ENCODE measurements at places on chromosomes 7 and 10.

GRCh38 chr10:5464546-5464945, 34.8 kb downstream of the CALML5 start:
- no peak for DNase-seq

DNA sequence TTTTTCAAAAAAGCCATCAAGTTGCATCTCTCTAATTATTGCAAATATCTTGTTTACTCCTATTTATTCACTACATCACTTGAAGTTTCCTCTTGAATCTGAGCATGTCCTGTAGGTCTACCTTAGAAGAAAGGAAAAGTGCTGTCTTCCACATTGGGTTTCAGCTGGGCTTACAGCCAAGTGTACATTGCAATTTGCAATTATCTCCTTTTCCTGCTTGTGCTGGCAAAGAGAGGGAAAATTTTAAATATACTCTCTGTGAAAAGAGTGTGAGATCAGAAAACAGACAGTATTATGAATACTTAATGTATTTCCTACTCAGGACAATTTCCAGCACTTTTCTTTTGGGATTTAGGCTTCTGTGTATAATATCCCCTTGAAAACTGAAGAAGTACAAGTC, 839.7 kb downstream of the CNTNAP2 start:
- peak; percentile 80 for DNase-seq

GRCh38 chr10:75287697-75288096, 51.9 kb upstream of the COMTD1 start:
- no peak for DNase-seq

- no peak for DNase-seq
Observed at GRCh38 chr10:75766106-75766505, 334.7 kb downstream of the LRMDA start.

- DNase-seq, result no peak
Observed at GRCh38 chr10:6721480-6721879, 141.4 kb upstream of the PRKCQ start.

- no peak for DNase-seq
Observed at GRCh38 chr10:132974249-132974796, 32.0 kb upstream of the CFAP46 start.

DNA sequence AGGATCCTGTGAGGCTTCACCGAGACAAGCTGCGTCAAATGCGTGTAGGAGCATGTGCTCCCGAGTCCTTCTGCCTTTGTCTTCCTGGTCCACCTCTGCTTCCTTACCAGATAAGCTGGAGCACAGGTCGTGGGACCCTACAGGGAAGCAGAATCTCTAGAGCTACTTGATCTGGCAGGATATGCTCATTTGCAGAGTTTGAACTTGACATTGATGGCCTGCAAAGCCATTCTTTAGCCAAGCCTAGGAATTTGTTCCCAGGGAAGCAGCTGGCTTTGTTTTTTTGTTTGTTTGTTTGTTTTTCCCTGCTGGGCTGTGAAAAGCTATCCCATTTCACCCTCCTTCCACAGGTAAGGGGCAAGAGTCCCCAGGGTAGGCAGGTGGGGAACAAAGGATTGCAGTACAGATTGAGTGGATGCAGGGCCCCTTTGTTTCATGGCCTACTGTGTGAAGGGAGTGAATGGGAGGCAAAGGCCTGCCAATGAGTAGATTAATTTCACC, 200.0 kb upstream of the BMPER start:
- DNase-seq, result no peak

- no peak for DNase-seq
Observed at GRCh38 chr7:12635830-12636229, 51.6 kb upstream of the ARL4A start.

GRCh38 chr7:50614721-50615518, 49.7 kb upstream of the DDC start:
- DNase-seq, result no peak

DNA sequence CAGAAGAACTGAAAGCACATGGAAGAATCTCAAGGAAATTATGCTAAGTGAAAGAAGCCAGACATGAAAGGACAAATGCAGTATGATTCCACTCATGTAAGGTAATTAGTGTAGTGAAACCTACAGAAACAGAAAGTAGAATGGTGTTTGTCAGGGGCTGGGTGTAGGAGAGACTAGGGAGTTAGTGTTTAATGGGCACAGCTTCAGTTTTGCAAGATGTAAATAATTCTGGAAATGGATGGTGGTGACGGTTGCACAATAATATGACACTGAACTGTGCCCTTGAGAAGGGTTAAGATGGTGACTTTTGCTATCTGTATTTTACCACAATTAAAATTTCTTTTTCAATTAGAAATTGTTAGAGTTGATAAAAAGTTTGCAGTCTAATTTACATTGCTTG, 157.3 kb upstream of the ADCY1 start:
- DNase-seq, result no peak

DNA sequence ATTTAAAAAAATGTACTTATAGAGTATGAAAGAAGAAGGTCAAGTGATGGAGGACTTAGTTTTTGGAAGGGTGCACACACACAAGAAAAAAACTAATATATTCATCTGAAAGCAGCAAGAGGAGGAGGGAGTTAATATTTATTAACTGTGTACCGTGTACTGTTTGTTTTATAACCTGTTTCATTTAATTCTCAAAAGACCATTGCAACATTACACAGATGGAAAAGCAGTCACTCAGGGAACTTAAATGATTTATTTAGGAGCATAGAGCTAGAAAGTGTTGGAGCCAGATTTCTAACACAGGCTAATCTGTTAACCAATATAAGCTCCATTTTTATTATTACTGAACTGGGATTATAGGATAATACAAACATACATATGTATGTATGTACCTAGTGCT, 36.7 kb downstream of the GLCCI1 start:
- DNase-seq, result no peak

- DNase-seq, result no peak
Observed at GRCh38 chr7:32318300-32319011, 171.7 kb downstream of the LSM5 start.

DNA sequence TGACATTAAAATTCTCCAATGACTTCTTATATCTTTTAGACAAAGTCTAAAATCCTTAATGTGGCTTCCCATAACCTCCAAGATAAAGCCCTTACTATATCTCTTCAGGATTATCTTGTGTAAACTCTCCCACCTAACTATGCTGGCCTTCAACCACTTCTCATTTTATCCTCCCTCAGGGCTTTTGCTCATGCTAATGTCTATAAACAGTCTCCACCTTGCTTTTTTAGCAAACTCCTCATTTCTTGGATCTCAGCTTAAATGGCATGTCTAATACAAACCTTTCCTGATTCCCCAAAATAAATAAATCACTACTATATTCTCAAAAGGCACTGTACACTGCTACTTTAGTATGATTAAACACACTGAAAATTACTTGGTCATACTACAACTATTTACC, 181.2 kb downstream of the LRRN3 start:
- DNase-seq, result no peak

DNA sequence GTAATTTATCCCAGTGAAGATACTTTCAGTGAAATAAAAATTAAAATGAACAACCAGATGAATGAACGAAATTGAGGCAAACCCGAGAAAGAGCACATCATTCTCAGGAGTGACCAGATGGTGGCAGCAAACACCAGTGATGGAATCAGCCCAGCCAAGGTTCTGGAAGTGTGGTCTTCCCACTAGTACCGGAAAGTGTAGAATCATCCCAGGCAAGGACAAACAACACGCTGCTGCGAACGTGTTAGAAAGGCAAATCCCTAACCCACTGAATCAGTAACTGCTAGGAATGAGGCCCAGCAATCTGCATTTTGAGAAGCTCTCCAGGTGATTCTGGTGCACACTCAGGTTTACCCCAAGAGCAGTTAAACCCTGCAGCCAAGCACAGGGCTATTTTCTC, 15.5 kb upstream of the SLC18A3 start:
- peak; percentile 27 for DNase-seq

All from NCI-H748 treated with DMSO at 0.1 percent for 48 hours (cell line).